ENCODE measurements at places on chromosomes 12 and 14. TPM values are rescaled to one million over a fixed set of nuclear protein-coding genes. Genes with fewer than 3 reads are reported as not detected.

DNA sequence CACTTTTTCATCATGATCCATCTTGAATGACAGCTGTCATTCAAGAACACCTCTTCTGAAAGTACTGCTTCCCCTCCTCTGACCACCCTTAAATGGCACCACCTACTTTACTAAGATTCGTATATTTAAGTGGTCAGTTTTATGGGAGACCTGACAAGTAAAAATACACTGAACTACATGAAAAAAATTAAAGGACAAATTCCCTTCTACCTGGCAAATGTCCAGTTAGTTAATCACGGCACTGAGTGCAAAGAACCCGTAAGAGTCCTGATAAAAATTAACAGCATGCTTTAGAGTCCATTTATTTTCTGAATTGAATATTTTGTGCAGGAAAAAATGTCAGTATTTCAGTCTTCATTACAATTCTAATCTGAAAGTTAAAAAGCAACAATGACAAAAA, 48.7 kb downstream of the SETD3 start:
- DNase-seq = no peak

Gene SYT1
- total RNA-seq = 4.5 TPM

DNA sequence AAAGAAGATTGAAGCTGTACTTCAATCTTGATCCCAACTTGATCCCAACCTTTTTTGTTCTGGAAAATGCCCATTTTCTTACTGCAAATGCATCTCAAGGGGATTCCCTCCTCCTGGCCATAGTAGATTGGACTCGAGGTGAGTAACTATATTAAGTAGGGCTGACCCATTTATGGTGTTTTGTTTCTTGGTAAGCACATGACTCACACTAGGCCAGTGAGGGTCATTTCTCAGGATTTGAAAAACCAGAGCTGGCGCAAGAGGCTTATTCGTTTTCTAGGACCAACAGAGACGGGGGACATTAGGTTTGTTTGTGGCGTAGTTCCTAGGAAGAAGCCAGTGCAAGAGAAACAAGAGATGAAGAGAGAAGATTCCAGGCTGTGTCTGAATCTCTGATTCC, 51.4 kb downstream of the MRPL42 start:
- DNase-seq = peak; percentile 78

GRCh38 chr12:24444634-24445033, 495.2 kb upstream of the SOX5 start:
- DNase-seq = no peak

GRCh38 chr14:41446008-41446407, 160.7 kb upstream of the LRFN5 start:
- no peak for DNase-seq

DNA sequence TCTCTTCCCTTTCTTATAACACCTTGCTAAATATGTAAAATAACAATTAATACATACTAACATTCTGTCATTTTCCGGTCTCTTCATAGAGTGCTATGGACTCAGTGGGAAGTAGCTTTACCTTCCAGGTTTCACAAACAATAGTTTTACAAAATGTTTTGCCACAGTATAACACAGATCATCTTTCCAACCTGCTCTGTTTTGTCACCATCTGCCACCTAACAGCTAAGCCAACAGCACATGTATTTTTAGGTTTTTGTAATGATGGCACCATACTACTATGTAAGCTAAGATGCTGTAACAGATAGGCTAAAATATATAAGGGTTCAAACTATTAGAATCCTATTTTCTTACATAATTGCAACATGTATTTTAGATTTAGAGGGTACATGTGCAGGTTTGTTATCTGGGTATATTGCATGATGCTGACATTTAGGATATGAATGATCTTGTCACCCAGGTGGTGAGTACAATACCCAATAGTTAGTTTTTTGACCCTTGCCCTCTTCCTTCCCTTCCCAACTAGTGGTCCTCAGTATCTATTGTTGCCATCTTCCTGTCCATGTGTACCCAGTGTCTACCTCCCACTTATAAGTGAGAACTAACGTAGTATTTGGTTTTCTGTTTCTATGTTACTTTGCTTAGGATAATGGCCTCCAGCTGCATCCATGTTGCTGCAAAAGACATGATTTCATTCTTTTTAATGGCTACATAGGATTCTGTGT, 8.7 kb downstream of the RHOJ start:
- no peak for DNase-seq

- DNase-seq = peak; percentile 50
Measured at GRCh38 chr14:50865391-50866076, 6.3 kb upstream of the ABHD12B start.

Gene EEF1AKMT3
- total RNA-seq = 6.6 TPM

Gene CELA1
- not detected for total RNA-seq

- DNase-seq = peak; percentile 94
Measured at GRCh38 chr14:69005432-69006148, 26.5 kb upstream of the ACTN1 start.

Gene KRT80
- not detected for total RNA-seq

Gene FZD10
- 0.42 TPM for total RNA-seq
